ENCODE measurements at places on chromosomes 7 and 10.

GRCh38 chr10:119112056-119112455 is 8.1 kb downstream of the DENND10 start:
- no peak for DNase-seq

DNA sequence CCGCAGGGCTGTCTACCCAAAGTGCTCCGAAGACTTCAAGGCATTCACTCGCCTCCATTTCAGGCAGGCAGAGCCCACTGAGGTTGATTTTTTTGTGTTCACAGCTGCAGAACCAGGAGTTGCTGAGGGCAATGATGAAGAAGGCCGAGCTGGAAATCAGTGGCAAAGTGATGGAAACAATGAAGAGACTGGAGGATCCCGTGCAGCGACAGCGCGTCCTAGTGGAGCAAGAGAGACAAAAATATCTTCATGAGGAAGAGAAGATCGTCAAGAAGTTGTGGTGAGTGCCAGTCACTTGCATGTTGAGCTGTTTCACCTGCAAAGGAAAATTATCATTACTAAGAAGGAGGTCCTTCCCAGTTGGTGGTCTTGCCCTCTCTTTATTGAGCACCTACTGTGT is 210.5 kb downstream of the ARHGAP21 start:
- DNase-seq: no peak

DNA sequence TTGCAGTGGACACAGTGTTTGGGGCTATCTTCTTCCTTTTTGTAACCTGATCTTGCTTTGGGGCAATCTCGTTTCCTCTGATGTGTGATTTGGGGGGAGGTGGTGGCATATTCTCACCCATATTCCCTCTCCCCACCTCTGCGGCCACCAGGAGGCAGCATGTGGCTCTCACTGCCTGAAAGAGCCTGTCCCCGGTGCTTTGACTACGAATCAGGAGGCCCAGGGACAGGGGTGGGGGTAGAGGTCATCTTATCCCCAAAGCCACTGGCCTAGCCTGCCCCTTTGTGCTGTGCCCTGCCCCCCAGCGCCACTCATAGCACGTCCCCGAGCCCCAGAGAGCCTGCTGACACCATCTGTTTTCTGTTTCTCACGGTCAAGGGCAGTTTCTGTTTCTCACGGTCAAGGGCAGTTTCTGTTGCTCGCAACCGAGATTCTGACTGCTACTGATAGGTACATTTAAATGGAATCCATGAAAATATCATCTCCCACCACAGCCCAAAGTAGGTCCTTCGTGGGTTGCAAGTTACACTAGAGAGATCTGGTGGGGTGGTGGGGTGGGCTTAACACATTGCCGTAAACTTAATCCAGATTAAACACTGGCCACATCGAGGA is 28.2 kb downstream of the PHYH start:
- no peak for DNase-seq

- no peak for DNase-seq
Observed at GRCh38 chr10:97821308-97822038, 28.2 kb upstream of the GOLGA7B start.

DNA sequence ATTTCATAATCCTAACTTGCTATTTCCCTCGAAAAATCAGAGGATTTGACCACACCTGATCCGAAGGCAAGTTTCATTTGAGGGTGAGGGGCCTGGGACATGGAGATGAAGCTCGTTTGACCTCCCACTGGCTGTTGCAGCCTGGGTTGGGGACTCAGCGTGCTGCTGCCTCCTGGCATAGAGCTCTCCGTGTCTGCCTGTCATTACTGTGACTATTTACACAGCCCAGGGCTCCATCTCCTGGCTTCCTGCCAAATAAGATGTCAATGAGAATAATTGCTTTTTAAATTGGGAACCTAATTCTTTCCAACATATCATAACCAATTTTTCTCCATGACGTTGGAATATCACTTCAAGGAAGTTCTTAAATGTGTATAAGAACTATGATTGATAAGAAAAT is 139.3 kb upstream of the COBL start:
- DNase-seq: no peak

DNA sequence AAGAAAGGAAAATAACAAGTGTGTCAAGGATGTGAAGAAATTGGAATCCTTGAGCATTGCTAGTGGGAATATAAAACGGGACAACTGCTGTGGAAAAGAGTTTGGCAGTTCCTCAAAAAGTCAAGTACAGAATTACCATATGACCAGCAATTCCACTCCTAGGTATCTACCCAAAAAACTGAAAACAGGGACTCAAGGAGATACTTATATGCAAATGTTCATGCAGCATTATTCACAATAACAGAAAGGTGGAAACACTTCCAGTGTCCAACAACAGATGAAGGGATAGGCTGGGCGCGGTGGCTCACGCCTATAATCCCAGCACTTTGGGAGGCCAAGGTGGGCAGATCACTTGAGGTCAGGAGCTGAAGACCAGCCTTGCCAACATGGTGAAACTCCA is 33.5 kb downstream of the HSPA12A start:
- no peak for DNase-seq

DNA sequence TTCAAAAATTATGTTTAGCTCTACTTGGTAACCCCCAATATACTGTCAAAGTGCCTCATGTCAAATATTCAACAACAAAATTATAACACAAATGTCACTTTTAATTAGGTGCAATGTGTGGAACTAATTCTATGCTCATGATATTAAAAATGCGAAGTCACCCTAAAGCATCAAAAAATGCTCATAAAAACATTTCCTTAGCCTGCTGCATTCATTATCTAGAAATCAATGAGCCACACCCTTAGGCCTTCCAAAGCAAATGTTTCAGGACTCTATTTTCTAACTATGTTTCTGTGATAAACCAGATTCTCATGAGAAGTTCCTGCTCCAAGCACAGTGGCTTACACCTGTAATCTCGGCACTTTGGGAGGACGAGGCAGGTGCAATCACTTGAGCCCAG is 75.0 kb upstream of the ANK3 start:
- DNase-seq: no peak

DNA sequence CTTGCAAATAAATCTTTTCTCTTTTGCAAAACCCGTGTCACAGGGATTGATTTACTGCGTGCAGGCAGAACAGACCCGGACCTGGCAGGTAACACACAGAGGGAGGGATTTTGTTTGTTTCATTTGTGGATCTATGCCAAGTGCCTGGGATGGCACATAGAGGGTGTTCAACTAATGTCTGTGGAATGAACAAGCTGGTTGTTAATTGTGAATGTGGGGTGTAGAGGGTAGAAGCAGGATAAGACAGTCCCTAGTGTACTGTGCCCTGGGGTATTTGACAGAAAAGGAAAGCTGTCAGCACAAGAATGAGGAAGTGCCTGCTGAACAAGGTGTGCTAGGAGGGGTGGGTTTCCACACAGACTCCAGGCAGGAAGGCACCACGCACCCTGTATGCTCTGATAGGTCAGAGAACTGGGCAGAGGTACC is 331.8 kb downstream of the CALN1 start:
- no peak for DNase-seq

- DNase-seq: no peak
Observed at GRCh38 chr7:151132461-151133205, 34.9 kb downstream of the GBX1 start.

GRCh38 chr7:151408839-151409666 is 785 bp downstream of the WDR86 start:
- DNase-seq: no peak

DNA sequence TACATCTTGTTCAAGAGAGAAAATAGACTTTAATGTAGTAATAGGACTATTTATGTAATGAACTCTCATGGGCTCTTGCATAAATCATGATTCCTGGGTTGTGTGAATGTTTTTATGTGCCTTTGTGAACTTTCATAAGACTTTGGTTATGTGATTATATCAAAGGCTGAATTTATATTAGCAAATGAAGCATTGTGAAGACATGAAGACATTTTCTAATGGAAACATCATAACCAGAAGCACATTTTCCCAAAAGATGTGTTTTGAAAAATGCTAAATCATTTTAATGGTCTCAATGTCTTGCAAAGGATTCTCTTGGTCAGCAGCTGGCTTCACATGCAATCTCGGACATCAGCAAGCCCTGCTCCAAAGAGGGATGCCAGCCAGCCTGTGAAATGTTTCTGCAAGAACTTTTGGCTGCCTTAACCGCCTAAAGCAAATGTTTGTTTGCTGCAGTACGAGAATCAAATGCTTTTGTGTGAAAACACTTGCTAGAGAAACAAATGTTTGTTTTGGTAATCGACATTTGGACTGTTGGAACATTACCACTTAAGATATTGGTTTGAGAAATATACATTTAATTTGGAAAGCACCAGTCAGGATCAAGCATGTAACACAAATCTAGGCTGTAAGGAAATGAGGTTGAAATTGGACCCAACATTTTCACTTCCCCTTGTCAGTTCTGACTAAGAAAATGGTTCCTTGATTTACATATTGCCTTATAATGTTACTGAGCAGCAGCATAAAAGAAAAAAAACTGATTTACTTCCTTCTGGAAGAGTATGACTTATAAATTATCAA is 102.1 kb downstream of the RTKN2 start:
- DNase-seq: peak; percentile 75

DNA sequence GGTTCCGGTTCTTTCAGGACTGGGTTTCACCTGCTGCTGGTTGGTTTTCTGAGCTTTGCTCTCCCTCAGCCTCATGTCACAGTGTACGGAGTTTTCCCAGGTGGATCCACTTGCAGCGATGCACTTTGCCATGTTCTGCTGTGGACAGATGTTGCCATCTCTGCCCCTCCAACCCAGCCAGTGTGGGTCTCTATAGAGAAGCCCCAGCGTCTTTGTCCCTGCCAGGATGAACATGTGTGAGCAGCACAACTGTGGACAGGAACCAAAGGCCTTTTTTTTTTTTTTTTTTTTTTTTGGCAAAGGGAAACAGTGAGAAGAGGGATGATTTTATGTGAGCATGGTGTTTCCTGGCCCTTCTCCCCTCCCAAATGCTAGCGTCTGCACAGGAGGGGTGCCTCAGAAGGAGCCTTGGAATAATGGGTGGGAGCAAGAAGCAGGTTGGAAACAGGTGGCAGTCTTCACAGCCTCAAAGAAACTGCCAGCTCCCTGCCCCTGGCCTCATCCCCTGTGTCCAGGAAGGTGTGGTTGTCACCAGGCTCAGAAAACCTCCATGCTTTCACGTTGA is 106.5 kb downstream of the RPS24 start:
- DNase-seq: no peak

- no peak for DNase-seq
Observed at GRCh38 chr7:32158076-32158475, 87.9 kb upstream of the PDE1C start.

GRCh38 chr10:84138478-84139125 is 707 bp upstream of the GHITM start:
- no peak for DNase-seq
